RWPE2 (cell line): ENCODE measurements at places on chromosomes 7 and 10.

- H3K27me3 ChIP-seq: no peaks in the 10 kb centered on the region
- H3K36me3 ChIP-seq: no peaks in the 10 kb centered on the region
- H3K4me3 ChIP-seq: no peak overlapping the region
- H3K27ac ChIP-seq: no peak overlapping the region
- no peak for DNase-seq
- no peaks in the 10 kb centered on the region for H3K4me1 ChIP-seq
Measured at GRCh38 chr7:70406186-70406949, 725.6 kb upstream of the GALNT17 start.

DNA sequence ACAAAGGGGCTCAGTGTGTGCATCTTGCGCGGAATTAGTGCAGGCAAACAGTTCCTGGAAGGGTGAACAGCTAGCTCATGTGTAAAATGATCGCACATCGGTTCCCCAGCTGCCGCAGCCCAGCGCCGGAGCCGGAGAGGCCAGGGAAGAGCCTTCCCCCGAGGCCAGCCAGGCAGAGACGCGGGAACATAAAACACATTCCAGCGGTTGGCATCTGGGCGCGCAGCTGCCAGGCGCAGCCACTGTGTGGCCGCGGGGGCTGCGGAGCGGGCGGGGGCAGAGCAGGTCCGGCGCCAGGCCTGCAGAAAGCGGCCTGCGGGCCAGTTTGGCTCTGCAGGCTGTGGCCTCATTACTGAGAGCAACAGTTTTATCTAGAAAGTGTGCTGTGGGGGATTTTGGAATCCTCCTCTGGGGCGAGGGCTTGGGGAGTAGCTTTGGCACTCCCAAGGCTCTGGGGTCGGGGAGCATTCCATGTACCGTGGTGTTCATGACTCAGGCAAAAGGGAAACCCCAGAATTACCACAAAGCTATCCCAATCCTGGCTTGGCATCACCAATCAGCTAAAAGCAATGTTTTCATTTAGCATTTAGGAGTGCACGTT is 74.3 kb downstream of the SAMD9 start:
- H3K27ac ChIP-seq: peak overlapping the region; percentile 86
- no peaks in the 10 kb centered on the region for H3K36me3 ChIP-seq
- H3K4me3 ChIP-seq: peak overlapping the region; percentile 2
- H3K4me1 ChIP-seq: peaks cover 14% of the 10 kb centered on the region
- peak; percentile 83 for DNase-seq
- no peaks in the 10 kb centered on the region for H3K27me3 ChIP-seq

- peaks cover 19% of the 10 kb centered on the region for H3K4me1 ChIP-seq
- DNase-seq: no peak
- no peak overlapping the region for H3K4me3 ChIP-seq
- H3K27ac ChIP-seq: no peak overlapping the region
- no peaks in the 10 kb centered on the region for H3K36me3 ChIP-seq
Measured at GRCh38 chr7:40301486-40302068, 166.8 kb downstream of the SUGCT start.

DNA sequence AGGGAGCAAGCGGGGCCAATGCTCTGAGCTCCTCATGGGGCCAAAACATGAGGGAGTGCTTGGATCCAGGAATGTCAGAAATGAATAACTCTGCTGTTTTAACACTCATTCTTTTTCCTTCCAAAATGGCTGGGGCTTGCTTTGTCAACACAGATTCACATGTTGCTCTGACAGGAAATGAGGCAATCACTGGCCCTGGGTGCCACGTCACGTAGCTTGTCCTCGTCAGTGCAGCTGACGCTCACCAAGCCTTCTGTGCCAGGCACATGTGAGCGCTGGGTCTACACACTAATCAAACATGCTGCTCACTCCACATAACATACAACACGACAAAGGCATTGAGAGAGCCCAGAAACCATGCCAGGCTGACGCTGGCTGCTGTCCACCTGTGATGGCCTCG is 198.9 kb downstream of the WDR37 start:
- no peaks in the 10 kb centered on the region for H3K36me3 ChIP-seq
- no peaks in the 10 kb centered on the region for H3K27me3 ChIP-seq
- H3K4me3 ChIP-seq: no peak overlapping the region
- no peaks in the 10 kb centered on the region for H3K4me1 ChIP-seq

DNA sequence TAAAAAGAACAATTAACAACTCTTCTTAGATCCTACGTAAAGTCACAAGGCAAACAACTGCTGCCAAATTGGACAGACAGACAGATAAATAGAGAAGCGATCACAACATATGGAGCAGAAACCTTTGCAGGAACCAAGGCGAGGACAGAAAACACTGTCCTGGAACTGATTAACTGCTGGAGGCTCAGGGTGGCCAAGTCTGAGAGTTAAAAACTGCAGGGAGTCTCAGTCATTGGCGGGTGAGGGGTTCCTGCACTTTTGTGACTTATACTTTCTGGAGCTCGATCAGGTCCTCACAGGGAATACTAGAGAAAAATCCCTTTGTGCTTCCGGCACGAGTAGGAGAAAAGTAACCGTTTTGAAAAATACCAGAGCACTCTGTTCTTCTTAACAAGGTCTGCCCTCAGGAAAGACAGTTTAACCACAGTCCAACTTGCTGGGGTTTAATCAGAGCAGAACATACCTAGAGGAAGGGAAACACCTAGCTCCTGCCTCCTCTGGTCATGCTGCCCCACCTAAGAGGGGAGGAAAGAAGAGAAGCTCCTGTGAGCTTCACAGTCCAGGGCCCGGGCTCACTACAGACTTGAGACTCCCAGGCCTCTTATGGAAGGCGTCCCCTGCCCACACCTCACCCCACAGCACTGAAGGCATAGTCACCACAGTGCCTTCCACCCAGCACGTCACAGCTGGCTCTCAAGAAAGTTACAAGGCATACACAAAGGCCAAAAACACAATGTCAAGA is 74.9 kb downstream of the LARP4B start:
- H3K36me3 ChIP-seq: peaks cover 60% of the 10 kb centered on the region
- no peaks in the 10 kb centered on the region for H3K27me3 ChIP-seq
- no peak overlapping the region for H3K4me3 ChIP-seq
- DNase-seq: no peak

- H3K36me3 ChIP-seq: peaks cover 37% of the 10 kb centered on the region
- H3K4me1 ChIP-seq: peaks cover 6% of the 10 kb centered on the region
- H3K27ac ChIP-seq: no peak overlapping the region
- H3K4me3 ChIP-seq: no peak overlapping the region
Measured at GRCh38 chr10:68402276-68402675, 4.8 kb downstream of the RUFY2 start.

GRCh38 chr10:127354992-127355391 is 158.6 kb upstream of the INSYN2A start:
- H3K27ac ChIP-seq: no peak overlapping the region
- DNase-seq: no peak
- H3K4me3 ChIP-seq: no peak overlapping the region

DNA sequence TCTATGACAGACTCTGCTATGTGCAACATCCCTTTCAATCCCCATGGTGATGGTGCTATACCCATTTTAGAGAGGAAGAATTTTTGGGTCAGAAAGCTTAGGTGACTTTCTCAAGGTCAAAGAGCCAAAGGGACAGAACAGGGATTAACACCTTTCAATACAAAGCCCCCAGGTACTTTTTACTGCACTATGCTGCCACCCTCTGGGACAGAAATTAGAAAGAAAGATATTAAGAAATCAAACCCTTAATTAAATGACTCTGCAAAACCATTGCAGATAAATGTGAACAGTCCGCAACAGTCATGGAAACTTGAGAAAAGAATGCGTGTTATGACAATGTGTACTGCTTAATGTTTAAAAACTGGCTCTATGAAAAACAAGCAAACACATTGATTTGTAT is 673.7 kb downstream of the MAGI2 start:
- no peak overlapping the region for H3K27ac ChIP-seq
- H3K27me3 ChIP-seq: no peaks in the 10 kb centered on the region
- H3K4me3 ChIP-seq: no peak overlapping the region
- H3K4me1 ChIP-seq: no peaks in the 10 kb centered on the region

- H3K4me3 ChIP-seq: no peak overlapping the region
- no peaks in the 10 kb centered on the region for H3K4me1 ChIP-seq
Measured at GRCh38 chr7:99422625-99423024, 13.9 kb downstream of the BUD31 start.

- H3K36me3 ChIP-seq: no peaks in the 10 kb centered on the region
- no peak overlapping the region for H3K27ac ChIP-seq
- H3K4me1 ChIP-seq: peaks cover 3% of the 10 kb centered on the region
- no peaks in the 10 kb centered on the region for H3K27me3 ChIP-seq
- no peak for DNase-seq
Measured at GRCh38 chr7:117116211-117116610, 162.9 kb downstream of the ST7 start.

DNA sequence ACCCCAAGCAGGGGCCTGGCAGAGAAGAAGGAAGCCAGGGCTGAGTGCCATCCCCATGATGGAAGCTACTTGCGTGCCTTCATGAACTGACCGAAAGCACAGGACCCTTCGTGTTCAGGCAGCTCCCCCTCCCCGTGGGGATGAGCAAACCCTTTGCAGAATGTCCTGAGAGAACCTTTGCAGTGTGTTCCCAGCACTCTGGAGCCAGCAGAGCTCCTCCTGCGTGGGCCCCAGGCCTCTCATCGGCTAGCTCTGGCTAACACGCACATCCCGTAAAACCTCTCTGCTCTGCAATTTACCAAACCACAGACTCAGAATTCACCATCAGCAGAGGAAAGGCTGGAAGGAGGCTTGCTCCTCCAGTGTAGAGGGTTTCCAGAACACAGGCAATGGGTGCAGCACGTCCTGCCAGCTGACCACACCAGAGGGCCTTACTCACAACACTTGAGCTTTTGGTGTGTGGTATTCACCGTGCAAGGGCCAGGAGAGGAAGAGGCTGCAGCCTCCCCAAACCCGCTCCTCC is 3.1 kb downstream of the SH3PXD2A start:
- H3K27me3 ChIP-seq: no peaks in the 10 kb centered on the region
- no peak for DNase-seq
- H3K4me1 ChIP-seq: peaks cover 40% of the 10 kb centered on the region
- peaks cover 37% of the 10 kb centered on the region for H3K36me3 ChIP-seq

DNA sequence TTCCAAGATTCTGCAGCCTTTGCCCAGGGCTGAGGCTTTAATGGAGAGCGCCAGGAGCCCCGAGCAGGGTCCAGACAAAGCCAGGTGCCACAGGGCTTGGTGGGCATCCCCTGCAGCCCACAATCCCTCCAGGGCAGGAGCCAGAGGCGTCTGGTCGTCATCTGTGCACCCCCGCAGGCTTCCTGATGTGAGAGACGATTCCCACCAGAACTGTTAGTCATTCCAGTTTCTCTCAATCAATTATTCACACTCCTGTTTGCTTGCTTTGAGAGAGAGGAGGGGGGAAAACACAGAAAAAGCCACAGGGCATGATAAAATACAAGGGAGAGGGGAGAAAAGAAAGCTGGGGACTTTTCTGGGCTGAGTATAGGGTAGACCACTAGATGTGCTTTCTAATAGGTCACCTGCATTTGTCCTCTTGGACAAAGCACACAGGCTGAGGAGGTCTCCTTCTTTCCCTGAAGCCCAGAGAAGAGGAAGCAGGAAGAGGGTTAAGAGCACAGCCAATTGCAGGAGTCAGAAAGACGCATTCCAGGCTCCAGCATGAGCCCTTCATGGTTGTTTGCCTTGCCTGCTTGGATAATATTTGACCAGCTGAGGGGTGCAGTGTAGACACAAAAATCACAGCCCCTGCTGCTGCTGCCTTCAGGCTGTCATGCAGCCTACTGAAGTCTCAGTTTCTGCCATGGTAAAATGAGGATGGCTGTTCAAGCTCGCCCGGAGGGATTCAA is 194.4 kb downstream of the PLXNA4 start:
- no peak overlapping the region for H3K27ac ChIP-seq
- H3K4me1 ChIP-seq: no peaks in the 10 kb centered on the region
- H3K27me3 ChIP-seq: peaks cover 48% of the 10 kb centered on the region
- H3K36me3 ChIP-seq: no peaks in the 10 kb centered on the region

DNA sequence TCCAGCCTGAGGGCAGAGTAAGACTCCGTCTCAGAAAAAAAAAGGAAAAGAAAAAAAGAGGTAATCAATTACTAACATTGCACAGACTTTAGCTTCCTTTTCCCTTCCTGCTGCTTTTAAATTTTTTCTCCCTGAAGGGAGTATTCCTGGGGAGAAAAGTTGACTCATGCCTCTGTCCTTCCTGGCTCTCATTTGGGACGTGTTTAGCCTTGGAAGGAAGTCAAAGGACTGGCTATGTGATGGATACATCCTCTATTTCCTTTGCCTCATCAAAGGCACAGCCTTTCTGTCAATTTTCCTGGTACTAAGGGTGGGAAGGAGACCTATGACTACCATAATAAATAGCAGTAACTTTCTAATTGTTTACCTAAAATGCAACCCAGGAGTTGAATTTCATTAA is 77.6 kb downstream of the ITGA8 start:
- no peak overlapping the region for H3K27ac ChIP-seq
- no peak for DNase-seq

DNA sequence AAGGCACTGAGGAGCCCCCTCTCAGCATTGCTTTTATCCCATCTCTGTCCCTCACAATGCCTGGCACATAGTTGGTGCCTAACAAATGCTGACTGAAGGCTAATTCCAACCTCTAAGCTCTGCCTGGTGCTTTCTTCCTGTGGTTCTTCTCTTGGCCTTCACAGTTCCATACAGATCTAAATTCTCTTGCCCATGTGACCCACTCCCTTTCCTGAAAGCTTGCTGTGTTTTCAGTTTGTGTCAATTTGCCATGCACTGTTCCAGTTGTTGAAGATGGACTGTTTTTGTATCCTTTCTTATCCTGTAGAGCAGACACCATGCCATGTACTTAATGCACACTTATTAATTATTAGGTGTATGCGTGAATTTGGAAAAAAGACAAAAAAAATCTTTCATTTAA is 9.2 kb downstream of the TBXAS1 start:
- H3K4me1 ChIP-seq: no peaks in the 10 kb centered on the region
- no peak overlapping the region for H3K27ac ChIP-seq
- no peak for DNase-seq
- H3K27me3 ChIP-seq: no peaks in the 10 kb centered on the region
- no peak overlapping the region for H3K4me3 ChIP-seq
